HuH-7 (cell line): ENCODE measurements at places on chromosomes 11 and 22.

DNA sequence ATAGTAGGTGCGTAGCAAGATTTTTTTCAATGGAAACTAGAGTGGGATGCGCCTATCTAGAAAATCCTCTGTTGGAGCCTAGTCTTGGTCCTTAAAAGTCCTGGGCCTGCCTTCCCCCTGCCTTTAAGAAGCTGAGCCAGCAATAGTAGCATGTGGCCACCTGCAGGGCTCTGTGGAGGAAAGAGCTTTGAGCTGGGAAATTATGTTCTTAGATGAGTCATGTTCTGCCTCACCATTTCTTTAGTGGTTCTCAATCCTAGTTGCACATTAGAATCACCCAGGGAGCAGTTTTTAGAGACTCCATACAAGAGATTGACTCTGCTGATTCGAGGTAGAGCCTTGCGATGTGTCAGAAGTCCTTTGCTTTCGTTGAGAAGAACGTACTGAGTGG is 133.5 kb downstream of the COMMD9 start:
- no peak for DNase-seq

GRCh38 chr11:86811637-86812321 is 11.4 kb downstream of the PRSS23 start:
- DNase-seq = no peak

- no peak for DNase-seq
Observed at GRCh38 chr11:61120706-61121191, 18.5 kb downstream of the CD5 start.

DNA sequence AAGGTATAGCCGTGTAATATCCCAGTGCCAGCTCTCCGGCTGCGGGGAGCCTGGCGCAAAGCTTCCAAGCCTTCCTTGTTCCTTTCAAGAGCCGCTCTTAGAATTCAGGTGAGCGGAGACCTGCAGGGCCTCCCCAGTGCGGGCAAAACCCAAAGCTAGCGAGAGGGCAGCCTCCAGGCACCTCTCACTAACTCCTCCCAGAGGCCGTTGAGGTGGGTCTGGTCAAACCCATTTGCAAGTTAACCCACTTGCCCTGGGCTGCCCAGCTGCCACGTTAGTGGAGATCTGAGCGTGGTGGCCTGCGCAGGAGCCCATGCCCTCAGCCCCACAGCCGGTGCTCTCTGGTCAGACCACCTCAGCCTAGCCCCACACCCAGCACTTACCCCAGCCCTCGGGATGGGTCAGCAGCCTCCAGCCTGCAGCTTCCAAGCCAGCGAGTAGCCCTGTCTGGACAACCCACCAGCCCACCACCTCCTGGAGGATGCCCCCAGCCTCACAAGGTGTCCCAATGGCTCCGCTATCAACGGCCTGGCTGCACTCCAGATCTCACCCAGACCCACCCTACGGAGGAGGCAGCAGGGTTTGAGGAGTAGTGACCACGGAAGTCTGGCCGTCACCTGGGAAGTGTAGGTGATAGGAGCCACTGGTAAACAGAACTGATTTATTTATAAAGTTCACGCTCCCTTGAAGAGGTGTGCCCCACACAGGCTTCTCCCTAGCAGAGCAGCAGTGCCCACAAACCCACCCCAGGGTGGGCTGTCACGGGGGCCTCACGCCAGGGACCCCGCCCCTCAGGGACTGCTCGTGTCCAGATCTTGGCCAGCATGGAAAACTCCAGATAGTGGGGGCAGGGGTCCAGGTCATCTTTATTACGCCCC is 2.3 kb downstream of the ASCL2 start:
- DNase-seq = no peak

DNA sequence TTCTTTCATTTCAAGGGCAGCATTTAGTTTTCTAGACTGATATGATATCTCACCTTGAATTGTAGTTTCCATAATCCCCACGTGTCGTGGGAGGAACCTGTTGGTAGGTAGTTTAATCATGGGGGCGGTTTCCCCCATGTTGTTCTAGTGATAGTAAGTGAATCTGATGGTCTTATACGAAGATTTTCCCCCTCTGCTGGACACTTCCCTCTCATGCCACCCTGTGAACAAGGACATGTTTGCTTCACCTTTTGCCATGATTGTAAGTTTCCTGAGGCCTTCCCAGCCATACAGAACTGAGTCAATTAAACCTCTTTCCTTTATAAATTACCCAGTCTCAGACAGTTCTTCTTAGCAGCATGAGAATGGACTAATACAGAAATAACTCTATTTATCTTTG is 851.1 kb upstream of the FAT3 start:
- DNase-seq = no peak

- no peak for DNase-seq
Observed at GRCh38 chr22:48906216-48906835, 921.3 kb downstream of the BRD1 start.
